ENCODE measurements at places on chromosomes 7 and 10.

DNA sequence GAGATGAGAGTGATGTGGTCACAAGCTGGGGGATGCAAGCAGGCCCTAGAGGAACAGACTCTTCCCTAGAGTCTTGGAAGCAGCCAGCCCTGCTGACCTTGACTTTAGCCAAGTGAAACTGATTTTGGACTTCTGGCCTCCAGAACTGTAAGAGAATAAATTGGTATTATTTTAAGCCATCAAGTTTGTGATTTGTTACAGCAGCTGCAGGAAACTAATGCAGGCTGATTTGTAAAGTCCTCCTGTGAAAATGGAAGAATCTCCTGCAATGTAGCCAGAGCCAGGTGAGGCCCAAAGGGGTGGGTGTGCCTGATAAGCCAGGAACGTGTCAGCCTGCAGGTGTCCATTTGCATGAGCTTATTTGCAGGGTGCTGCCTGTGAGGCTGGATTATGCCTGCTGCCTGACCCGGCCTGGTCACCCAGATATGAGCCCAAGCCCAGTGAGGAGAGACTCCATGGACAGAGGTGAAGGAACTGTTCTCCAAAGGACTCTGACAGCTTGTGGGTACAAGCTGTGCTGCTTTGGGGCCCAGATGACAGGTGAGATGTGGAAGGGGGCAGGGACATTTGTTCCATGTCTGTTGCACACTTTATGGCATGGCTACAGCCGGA lies 24.6 kb upstream of the PLEKHA1 start:
- H3K27me3 ChIP-seq, result no peaks in the 10 kb centered on the region
- DNase-seq, result no peak
- no peaks in the 10 kb centered on the region for H3K36me3 ChIP-seq
- H3K4me1 ChIP-seq, result peaks cover 34% of the 10 kb centered on the region

DNA sequence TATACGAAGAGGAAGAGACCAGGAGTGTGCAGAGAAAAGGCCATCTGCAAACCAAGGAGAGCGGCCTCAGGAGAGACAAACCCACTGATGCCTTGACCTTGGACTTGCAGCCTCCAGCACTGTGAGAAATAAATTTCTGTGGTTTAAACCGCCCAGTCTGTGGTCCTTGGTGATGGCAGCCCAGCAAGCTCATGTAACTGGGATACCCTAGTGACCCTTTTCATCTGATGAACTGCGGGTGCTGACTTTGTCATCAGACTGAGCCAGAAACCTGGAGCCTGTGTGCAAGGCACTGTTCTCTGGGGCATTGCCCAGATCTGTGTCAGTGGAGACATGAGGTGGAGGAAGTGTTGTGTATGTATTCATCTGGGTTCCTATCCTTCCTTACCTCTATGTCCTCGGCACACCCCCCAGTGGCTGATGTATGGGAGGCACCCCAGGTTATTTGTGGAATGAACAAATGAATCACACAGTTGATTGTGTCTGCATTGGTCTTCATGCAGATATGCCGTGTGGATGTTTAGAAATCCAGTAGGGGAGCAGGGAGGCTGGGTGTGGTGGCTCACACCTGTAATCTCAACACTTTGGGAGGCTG lies 64.5 kb upstream of the BTBD16 start:
- H3K27me3 ChIP-seq, result no peaks in the 10 kb centered on the region
- H3K27ac ChIP-seq, result no peak overlapping the region
- DNase-seq, result no peak
- no peak overlapping the region for H3K4me3 ChIP-seq

- no peak overlapping the region for H3K4me3 ChIP-seq
- no peaks in the 10 kb centered on the region for H3K36me3 ChIP-seq
- no peak overlapping the region for H3K27ac ChIP-seq
- DNase-seq, result no peak
- H3K27me3 ChIP-seq, result no peaks in the 10 kb centered on the region
- no peaks in the 10 kb centered on the region for H3K4me1 ChIP-seq
Observed at GRCh38 chr10:131555406-131555805, 243.9 kb upstream of the TCERG1L start.

- H3K36me3 ChIP-seq, result no peaks in the 10 kb centered on the region
- H3K27me3 ChIP-seq, result no peaks in the 10 kb centered on the region
- H3K4me3 ChIP-seq, result no peak overlapping the region
- no peaks in the 10 kb centered on the region for H3K4me1 ChIP-seq
- H3K27ac ChIP-seq, result no peak overlapping the region
Observed at GRCh38 chr7:44496385-44496784, 5.9 kb upstream of the NUDCD3 start.

DNA sequence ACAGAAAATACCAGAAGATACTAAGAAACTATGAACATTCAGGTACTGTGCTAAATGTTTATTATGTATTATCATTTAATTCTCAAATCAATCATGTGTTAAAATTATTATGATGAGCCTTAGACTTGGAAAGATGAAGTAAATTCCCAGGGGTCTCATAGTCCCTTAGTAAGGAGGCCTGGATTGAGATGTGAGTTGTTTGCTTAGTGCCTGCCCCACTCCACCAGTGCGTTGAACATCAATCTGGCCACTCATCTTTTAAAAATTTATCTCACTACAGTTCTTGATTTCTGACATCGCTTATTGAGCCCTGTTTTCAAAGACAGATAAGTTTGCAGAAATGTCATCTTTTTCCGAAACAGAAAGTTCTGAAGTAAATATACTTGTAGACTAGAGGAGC lies 618.4 kb upstream of the SEMA3D start:
- no peak overlapping the region for H3K27ac ChIP-seq
- no peak for DNase-seq
- H3K4me3 ChIP-seq, result no peak overlapping the region
- H3K27me3 ChIP-seq, result no peaks in the 10 kb centered on the region
- no peaks in the 10 kb centered on the region for H3K36me3 ChIP-seq
- H3K4me1 ChIP-seq, result no peaks in the 10 kb centered on the region

All from esophagus squamous epithelium (tissue), 5 donors.